Calu3 (cell line): ENCODE measurements at places on chromosomes 1 and 21.

GRCh38 chr1:79259390-79260336 lies 253.1 kb upstream of the ADGRL4 start:
- H3K27ac ChIP-seq: no peak overlapping the region
- DNase-seq: no peak
- no peak overlapping the region for H3K4me3 ChIP-seq
- H3K36me3 ChIP-seq: no peaks in the 10 kb centered on the region
- peaks cover 9% of the 10 kb centered on the region for H3K4me1 ChIP-seq
- H3K27me3 ChIP-seq: no peaks in the 10 kb centered on the region

DNA sequence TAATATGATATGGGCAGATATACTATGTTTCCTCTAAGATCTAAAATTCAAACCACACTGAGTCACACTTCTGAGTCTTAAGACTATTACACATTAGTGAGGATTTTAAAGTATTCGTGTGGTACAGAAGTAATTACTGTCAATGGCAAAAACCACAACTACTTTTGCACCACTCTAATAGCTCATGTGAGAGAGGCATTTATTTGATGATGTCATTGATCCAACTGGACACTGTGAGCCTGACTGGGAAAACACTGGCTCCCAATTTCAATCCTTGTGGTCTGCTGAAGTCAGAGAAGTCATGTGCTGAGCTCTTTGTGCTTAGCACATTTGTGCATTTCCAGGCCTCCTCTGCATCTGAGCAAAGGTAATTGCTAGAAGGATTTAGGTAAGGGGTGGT lies 377.8 kb downstream of the USH2A start:
- no peak overlapping the region for H3K27ac ChIP-seq
- H3K27me3 ChIP-seq: no peaks in the 10 kb centered on the region
- H3K4me1 ChIP-seq: no peaks in the 10 kb centered on the region
- no peak overlapping the region for H3K4me3 ChIP-seq

- H3K27ac ChIP-seq: no peak overlapping the region
- no peaks in the 10 kb centered on the region for H3K27me3 ChIP-seq
- no peak overlapping the region for H3K4me3 ChIP-seq
- no peak for DNase-seq
- H3K36me3 ChIP-seq: no peaks in the 10 kb centered on the region
- peaks cover 20% of the 10 kb centered on the region for H3K4me1 ChIP-seq
These were observed 189.9 kb downstream of the ZC3H11B start for GRCh38 chr1:219422811-219423598.

GRCh38 chr1:170284512-170284911 lies 138.8 kb downstream of the NTMT2 start:
- no peak overlapping the region for H3K4me3 ChIP-seq
- H3K27me3 ChIP-seq: no peaks in the 10 kb centered on the region
- no peaks in the 10 kb centered on the region for H3K36me3 ChIP-seq
- no peak for DNase-seq
- no peak overlapping the region for H3K27ac ChIP-seq

DNA sequence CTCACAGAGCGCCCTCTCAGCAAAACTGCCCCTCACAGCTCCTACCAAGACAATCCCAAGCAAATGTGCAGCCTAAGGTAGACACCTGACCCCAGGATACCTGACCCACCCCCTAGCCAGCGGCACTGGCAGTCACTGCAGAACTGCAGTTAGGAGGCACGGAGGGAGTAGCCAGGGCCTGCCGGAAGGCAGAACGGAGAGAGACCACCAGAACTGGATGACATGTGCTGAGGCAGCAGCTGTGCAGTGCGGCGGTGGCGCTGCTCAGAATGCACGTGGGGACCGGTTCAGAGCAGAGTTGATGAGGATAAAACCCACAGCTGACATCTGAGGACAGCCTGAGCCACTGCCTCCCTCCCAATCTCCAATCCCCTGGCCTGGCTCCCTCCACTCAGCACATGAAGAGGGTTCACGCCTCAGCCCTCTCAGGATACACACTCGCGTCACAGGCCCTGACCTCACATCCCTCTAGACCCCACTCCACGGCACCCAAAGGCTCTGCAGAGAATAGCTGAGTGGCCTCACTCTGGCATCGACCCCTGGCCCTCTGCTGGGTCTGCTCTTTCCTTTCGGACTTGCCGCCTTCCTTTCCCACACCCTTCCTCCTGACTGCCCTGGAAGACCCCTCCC lies 29.6 kb downstream of the UBE2G2 start:
- peaks cover 6% of the 10 kb centered on the region for H3K36me3 ChIP-seq
- no peak overlapping the region for H3K4me3 ChIP-seq
- H3K27me3 ChIP-seq: no peaks in the 10 kb centered on the region
- no peak overlapping the region for H3K27ac ChIP-seq

- peaks cover 42% of the 10 kb centered on the region for H3K36me3 ChIP-seq
- peak overlapping the region; percentile 3 for H3K4me3 ChIP-seq
- H3K4me1 ChIP-seq: peaks cover 43% of the 10 kb centered on the region
- H3K27me3 ChIP-seq: peaks cover 65% of the 10 kb centered on the region
- H3K27ac ChIP-seq: peak overlapping the region; percentile 2
- no peak for DNase-seq
These were observed 15.8 kb downstream of the THBS3 start for GRCh38 chr1:155191904-155192303.

DNA sequence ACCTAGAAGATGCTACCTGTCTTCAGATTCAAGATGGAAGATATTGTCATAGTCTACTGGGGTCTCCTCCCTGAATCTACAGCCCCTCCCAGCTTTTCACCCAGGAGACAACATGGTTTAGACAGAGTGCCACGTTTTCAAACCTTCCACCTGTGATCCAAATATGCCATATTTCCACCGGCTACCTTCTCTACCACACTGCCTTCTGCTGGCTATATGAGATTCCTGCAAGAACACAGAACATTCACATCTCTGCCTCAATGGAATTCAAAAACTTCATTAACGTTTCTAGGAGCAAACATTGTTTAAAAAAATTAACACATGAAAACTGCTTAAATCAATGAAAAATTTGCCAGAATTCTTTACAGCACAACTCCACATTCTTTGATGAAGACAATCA lies 12.9 kb upstream of the LELP1 start:
- H3K4me3 ChIP-seq: no peak overlapping the region
- no peaks in the 10 kb centered on the region for H3K36me3 ChIP-seq
- peaks cover 28% of the 10 kb centered on the region for H3K27me3 ChIP-seq
- peak; percentile 48 for DNase-seq

DNA sequence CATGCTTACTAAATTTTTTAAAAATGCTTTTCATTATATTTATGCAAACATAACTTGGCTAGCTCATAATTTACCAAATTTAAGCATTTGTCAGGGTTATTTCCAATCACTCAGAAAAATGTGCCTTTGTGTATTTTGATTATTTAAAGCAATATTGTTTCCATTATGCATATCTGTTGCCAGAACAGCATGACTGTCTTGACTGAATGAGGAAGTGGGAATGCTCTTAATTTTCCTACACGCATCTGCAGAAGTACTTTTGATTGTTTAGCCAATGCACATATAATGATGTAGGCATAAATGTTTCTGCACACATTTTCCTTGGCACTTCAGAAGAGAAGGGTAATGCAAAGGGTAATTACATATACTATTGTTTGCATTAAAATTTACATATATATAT lies 92.5 kb upstream of the ADGRL2 start:
- no peak for DNase-seq
- H3K4me3 ChIP-seq: no peak overlapping the region
- peaks cover 31% of the 10 kb centered on the region for H3K4me1 ChIP-seq
- H3K27ac ChIP-seq: no peak overlapping the region
- H3K36me3 ChIP-seq: no peaks in the 10 kb centered on the region

- H3K27me3 ChIP-seq: no peaks in the 10 kb centered on the region
- no peaks in the 10 kb centered on the region for H3K4me1 ChIP-seq
- peaks cover 8% of the 10 kb centered on the region for H3K36me3 ChIP-seq
- no peak overlapping the region for H3K27ac ChIP-seq
- DNase-seq: no peak
These were observed 22.2 kb downstream of the FAM151A start for GRCh38 chr1:54600947-54601721.

DNA sequence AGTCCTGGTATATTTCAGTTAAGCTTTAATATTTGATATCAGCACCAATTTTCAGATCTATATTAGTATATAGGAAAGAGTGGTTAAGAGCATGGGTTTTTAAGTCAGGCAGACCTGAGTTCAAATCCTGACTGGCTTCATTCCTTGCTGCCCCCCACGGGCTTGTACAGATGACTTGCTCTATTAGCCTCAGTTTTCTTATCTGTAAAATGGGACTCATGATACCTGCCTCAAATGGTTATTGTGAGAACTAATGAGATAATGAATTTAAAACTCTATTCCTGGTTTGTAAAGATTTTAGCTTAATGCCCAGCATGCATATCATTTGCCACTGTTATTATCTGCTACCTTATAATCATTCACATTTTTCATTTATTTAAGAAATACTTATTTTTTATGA lies 264.5 kb downstream of the RPS6KC1 start:
- no peaks in the 10 kb centered on the region for H3K4me1 ChIP-seq
- no peaks in the 10 kb centered on the region for H3K36me3 ChIP-seq
- H3K27me3 ChIP-seq: no peaks in the 10 kb centered on the region
- DNase-seq: no peak
- no peak overlapping the region for H3K4me3 ChIP-seq

DNA sequence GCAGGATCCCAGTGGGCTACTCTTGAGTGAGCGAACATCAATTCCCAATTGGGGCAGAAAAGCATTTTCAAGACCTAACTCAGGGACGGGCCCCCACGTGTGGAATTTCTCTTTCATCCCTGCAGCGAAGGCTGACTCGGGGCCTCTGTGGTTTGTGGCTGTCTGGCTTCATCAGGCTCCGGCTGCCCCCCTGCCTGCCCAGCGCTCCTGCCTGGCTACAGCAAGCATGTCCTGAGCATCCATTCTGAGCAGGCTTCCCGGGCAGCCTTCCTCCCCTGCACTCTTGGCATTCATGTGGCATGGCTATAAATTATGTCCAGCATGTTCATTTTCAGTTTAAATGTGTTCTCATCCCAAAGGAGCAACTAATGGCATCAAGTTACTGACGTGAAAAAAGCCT lies 588.1 kb downstream of the KIF26B start:
- no peaks in the 10 kb centered on the region for H3K4me1 ChIP-seq
- H3K27me3 ChIP-seq: no peaks in the 10 kb centered on the region
- no peak overlapping the region for H3K4me3 ChIP-seq
- H3K36me3 ChIP-seq: no peaks in the 10 kb centered on the region
- no peak for DNase-seq

GRCh38 chr1:214458541-214458940 lies 92.9 kb downstream of the PTPN14 start:
- H3K36me3 ChIP-seq: peaks cover 5% of the 10 kb centered on the region
- H3K4me1 ChIP-seq: peaks cover 53% of the 10 kb centered on the region
- H3K4me3 ChIP-seq: no peak overlapping the region
- H3K27me3 ChIP-seq: no peaks in the 10 kb centered on the region
- no peak overlapping the region for H3K27ac ChIP-seq

- H3K4me1 ChIP-seq: peaks cover 40% of the 10 kb centered on the region
- peaks cover 15% of the 10 kb centered on the region for H3K36me3 ChIP-seq
- H3K27me3 ChIP-seq: no peaks in the 10 kb centered on the region
- no peak for DNase-seq
- no peak overlapping the region for H3K27ac ChIP-seq
- no peak overlapping the region for H3K4me3 ChIP-seq
These were observed 35.7 kb downstream of the CAPZB start for GRCh38 chr1:19449454-19450228.

DNA sequence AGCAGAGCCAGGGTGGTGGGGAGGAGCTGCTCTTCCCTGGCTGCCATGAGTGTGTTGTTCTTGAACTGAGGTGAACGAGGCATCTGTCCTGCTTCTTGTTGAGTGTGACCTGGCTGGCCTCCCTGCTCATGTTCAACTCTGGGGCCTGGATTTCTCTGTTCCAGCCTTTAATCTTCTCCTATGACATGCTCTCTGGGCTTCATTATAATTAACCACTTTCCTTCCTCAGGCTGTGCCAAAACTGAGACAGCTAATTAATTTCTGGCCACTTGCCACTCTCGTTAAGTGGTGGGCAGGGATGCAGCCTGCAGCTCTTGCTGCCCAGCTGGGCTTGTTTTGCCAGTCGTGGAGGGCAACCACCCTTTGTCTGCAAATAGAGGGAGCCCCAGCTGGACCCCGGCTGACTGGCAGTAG lies 23.3 kb downstream of the OPRD1 start:
- peaks cover 63% of the 10 kb centered on the region for H3K27me3 ChIP-seq
- DNase-seq: no peak
- H3K4me3 ChIP-seq: no peak overlapping the region
- H3K4me1 ChIP-seq: no peaks in the 10 kb centered on the region

GRCh38 chr21:33127154-33127867 lies 57.4 kb downstream of the OLIG1 start:
- H3K4me3 ChIP-seq: peak overlapping the region; percentile 28
- H3K4me1 ChIP-seq: peaks cover 13% of the 10 kb centered on the region
- peaks cover 54% of the 10 kb centered on the region for H3K27me3 ChIP-seq

GRCh38 chr1:183051546-183051945 lies 28.3 kb downstream of the LAMC1 start:
- no peaks in the 10 kb centered on the region for H3K27me3 ChIP-seq
- peaks cover 76% of the 10 kb centered on the region for H3K4me1 ChIP-seq
- no peak overlapping the region for H3K4me3 ChIP-seq
- peaks cover 39% of the 10 kb centered on the region for H3K36me3 ChIP-seq

DNA sequence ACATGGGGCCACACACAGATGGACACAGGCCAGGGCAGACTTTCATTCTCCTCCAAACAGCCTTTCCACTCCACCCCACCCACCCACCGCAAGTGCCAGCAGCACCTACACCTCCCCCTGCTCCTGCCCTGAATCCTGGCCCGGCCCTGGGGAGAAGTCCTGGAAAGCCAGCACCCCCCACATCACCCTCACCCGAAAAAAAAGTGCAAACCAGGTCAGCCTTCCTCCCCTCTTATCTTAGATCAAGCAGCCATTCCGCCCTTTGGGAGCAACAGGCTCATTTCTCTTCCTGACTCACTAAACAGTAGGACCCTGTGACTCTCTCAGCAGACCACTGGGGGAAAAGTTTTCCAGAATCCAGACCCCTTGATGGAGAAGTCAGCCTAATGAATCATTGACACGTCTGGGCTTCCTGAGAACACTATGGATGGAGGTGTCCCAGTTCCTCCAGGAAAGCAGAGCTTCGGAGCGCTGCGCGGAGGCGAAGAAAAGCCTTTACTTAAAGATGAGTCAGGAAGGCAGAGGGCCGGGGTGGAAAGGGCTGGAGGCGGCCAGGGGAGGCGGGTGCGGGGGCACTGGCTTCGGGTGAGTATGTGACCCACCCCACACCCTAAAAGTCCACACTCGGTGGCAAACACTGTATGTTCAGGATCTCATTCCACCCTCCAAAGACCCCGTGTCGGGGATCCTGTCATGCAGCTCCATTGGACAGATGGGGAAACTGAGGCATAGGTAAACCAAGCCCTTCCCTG lies 588.7 kb downstream of the MATN1 start:
- H3K27me3 ChIP-seq: peaks cover 98% of the 10 kb centered on the region
- DNase-seq: no peak
- H3K36me3 ChIP-seq: no peaks in the 10 kb centered on the region
- no peak overlapping the region for H3K27ac ChIP-seq
